ENCODE measurements at places on chromosomes 7 and 10.

DNA sequence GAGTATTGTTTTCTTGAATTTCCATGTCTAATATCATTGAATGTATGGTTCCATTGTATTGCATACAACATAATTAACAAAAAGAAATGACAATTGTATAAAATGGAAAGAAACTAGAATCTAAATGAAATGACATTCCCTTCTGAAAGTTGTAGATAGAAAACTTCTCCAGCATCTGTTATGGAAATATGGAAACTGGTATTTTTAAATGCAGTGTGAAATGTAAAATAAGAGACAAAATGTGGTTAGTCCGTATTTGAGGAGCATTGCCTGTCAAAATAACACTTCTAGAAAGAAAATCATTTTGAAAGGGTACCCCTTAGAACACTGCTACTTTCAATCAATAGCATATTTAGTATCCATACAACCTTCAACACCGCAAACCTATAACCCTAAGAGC lies 286.3 kb upstream of the CELF2 start:
- DNase-seq = no peak

DNA sequence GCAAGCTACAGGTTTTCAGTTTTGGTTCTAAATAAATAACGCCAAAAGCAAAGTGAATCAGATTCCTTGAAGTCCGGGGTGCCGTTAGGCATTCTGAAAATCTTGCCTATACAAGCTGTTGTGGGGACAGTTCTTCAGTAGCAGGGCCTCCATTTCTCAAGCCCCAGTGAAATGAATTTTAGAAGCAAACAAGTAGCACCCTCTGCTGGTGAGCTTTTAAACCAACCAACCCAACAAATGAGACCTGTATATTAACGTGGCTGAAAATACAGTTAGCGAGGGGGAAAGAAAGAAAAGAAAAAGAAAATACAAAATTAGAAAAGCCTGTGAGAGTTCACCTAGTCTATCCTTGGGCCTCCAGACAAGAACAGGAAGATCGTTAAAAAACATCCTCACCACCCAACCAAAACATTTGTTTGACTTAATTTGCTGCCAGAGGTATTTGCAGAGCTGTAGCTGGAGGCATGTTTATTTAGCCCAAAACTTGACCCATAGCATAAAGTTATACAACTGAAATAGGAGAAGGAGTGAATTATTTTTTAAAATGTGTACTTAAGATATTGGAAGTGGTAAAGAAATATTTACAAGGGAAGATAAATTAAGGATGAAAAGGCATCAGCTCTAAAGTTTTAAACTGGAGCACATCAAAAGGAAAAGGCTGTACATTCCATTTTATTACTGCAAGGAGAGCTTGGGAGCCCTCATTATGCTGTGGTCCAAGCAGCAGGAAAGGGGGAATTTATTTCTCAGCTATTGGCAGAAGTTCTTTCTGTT lies 98.9 kb downstream of the DYNC1I1 start:
- no peak for DNase-seq

DNA sequence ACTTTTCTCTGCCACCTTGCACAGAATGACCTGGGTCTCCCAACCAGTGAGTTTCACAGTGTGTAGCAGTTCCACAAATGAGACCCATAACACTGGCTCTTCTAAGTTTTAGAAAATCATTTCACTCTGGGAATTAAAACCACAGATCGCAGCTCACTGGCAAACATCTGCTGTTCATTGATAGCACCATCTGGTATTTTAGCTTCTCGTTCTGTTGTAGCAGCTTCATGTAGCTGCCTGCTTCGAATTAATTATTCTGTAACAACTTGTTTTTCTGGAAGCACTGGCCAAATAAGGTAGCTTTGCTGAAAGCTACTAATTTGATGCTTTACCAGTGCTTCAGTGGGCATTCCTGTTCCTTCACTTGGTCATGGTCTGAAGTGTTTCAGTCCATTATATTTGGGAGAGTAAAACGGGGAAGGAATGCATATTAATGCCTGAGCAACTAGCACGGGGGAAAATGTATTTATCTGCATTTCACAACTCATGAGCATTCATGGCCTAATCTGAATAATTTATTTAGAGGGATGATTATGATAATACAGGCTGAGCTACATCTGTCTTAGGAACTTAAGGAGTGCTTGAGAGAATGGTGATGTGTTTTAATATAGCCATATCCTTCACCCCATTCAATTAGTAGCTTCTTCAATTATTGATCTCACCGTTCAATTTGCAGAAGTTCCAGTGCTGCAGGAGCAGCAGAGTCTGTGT lies 447.4 kb downstream of the XPNPEP1 start:
- DNase-seq = no peak

DNA sequence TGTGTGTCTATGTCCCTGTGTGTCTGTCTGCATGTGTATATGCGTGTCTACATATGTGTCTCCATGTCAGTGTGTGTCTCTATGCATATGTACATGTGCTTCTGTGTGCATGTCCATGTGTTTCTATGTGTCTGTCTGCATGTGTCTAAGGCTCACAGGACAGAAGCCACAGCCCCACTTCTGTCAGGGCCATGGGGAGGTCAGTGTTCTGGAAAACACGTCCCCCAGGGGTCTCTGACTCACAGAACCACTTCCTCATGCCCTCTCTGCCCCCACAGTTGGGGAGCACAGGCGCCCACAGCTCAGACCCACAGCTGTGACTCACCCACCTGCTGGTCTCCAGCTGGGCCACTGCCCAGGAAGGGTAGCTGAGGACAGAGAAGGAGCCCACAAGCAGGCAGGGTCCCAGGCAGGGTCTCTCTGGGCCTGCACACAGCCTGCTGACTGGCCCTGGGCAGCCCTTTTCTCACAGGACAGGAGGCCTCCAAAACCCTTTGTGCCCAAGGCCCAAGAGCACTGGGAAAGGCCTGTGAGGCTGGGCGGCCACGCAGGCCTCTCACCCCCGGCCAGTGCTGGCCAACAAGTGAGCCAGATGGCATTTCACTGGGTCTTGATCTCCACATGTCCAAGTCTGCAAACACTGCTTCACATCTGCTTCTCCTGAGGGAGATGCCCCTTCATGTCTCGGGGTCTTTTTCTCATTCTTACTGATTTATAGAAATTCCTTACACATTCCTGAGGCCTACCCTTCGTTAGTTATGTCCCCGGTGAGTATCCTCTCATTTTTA lies 102.9 kb upstream of the FAM20C start:
- DNase-seq = no peak

GRCh38 chr10:132808383-132809231 lies 22.7 kb upstream of the NKX6-2 start:
- no peak for DNase-seq

DNA sequence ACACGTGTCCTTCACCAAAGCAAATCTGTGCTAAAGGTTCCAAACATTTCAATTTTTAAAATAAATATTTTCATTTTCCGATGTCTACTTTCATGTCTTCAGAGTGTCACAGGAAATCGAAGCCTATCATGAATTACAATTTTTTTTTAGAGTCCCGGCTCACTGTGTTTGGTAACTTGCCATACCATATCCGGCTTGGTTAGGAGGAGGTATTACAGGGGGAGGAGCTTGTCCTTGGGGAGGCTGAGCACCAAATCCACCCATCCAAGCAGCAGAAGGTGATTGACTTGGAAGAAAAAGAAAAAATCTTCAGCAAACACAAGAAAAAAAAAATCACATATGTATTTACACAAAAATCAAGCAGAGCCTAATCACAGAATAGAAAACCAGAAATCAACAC lies 21.3 kb downstream of the TIAL1 start:
- no peak for DNase-seq

GRCh38 chr10:62024026-62024701 lies 122.7 kb downstream of the ARID5B start:
- DNase-seq = no peak

DNA sequence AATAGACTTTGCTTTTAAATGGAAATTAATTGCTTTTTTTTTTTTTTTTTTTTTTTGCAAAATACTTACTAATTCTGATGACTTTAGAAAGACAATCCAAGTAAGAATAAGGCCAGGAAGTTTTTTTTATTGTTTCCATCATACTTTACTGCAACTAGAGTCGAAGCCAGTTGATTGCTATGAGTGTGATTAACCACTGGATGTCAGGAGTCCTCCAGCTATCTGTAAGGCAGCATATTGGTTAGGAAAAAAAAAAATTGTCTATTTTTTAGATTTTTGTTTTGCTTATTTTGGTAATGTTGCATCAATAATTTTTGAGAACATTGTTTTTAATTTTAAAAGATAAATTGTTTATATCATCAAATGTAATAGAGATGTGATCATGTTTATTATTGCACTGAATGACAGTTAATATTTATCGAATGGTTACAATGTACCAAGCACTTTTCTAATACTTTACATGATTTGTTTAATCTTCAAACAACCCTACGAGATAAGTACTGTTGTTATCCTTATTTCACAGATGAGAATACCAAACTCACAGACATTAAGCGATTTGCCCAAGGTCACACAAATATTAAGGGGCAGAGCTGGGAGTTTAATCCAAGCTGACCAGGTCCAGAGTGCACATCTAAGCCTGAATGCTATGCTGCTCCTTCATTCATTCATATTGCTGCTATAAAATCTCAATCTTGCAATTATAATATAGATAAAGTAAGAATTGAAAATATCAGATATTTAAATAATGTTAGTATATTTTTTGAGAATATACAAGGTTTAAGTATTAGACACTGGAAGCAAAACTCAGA lies 19.9 kb upstream of the LMOD2 start:
- DNase-seq = no peak

- DNase-seq = no peak
These were observed 287.1 kb upstream of the C7orf33 start for GRCh38 chr7:148303295-148304082.

GRCh38 chr10:78441694-78442093 lies 408.0 kb downstream of the RPS24 start:
- no peak for DNase-seq

DNA sequence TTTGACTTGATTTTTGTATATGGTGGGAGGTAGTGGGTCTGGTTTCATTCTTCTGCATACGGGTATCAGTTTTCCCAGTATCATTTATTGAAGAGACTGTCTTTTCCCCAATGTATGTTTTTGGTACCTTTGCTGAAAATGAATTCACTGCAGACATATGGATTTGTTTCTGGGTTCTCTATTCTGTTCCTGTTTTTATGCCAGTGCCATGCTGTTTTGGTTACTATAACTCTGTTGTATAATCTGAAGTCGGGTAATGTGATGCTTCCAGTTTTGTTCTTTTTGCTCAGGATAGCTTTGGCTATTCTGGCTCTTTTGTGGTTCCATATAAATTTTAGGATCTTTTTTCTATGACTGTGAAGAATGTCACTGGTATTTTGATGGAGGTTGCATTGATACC lies 836 bp downstream of the ECD start:
- no peak for DNase-seq

DNA sequence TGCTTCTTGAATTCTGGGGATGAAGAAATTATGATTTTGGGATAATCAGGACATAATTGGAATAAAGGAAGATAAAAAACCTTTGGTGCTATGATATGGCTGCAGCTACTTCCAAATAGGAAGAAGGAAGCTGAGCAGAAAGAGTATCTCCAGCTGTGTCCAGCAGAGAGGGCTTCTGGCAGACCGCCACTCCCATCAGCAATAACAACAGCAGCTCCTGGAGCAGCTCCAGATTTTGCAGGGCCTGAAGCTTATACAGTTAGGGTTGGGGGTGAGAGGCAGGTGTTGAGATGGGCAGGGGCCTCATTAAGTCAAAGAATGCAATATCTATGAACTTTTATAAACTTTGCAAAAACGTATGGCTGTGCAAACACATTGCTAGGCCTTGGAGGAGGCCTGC lies 62.3 kb downstream of the C10orf120 start:
- DNase-seq = no peak

GRCh38 chr10:104589431-104589830 lies 51.7 kb upstream of the SORCS3 start:
- no peak for DNase-seq

DNA sequence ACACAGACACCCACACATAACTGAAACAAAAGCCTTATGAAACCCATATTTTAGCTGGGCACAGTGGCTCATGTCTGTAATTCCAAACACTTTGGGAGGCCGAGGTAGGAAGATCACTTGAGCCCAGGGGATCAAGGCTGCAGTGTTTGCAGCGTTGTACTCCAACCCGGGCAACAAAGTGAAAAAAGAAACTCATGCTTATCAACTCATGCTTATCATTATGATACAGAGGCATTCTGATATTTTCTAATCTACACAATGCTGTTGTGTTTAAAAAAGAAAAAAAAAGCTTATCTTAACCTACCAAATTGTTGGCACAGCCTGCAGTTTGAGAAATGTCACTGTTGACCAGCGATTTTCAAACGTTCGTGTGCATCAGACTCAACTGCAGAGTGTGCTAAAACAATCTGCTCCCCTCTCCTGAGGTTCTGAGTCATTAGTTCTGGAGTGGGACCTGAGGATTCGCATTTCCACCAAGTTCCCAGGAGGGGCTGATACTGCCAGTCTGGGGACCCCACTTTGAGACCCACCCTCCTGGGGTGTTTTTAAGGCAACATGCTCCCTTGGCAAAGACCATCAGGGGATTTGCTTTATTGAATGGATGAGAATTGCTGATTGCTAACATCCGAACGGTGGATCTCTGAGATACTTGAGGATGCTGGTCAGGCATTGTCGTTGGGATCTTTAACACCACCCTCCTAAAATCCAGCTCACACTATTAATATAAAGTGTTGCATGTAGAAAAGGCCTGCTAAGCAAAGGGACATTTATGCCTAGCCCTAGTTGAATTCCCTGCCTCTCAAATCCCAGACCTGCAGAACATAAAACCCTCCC lies 16.2 kb downstream of the CHST3 start:
- DNase-seq = no peak

GRCh38 chr7:137818036-137818435 lies 28.7 kb downstream of the DGKI start:
- DNase-seq = no peak

GRCh38 chr10:77245953-77246352 lies 391.7 kb downstream of the KCNMA1 start:
- no peak for DNase-seq

DNA sequence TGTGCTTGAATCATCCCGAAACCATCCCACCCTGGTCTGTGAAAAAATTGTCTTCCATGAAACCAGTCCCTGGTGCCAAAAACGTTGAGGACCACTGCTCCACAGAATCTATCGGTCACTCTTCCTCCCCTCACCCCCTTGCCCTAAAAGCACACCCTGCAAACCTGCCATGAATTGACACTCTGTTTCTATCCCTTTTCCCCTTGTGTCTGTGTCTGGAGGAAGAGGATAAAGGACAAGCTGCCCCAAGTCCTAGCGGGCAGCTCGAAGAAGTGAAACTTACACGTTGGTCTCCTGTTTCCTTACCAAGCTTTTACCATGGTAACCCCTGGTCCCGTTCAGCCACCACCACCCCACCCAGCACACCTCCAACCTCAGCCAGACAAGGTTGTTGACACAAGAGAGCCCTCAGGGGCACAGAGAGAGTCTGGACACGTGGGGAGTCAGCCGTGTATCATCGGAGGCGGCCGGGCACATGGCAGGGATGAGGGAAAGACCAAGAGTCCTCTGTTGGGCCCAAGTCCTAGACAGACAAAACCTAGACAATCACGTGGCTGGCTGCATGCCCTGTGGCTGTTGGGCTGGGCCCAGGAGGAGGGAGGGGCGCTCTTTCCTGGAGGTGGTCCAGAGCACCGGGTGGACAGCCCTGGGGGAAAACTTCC lies 784 bp upstream of the SERPINE1 start:
- no peak for DNase-seq

- DNase-seq = no peak
These were observed 175.1 kb downstream of the COBL start for GRCh38 chr7:51141451-51142003.

All from activated CD8-positive, alpha-beta memory T cell treated with anti-CD3 and anti-CD28 coated beads for 1 hour (primary cell).